Skeletal muscle cell (primary cell): ENCODE measurements at places on chromosomes 6 and 20.

DNA sequence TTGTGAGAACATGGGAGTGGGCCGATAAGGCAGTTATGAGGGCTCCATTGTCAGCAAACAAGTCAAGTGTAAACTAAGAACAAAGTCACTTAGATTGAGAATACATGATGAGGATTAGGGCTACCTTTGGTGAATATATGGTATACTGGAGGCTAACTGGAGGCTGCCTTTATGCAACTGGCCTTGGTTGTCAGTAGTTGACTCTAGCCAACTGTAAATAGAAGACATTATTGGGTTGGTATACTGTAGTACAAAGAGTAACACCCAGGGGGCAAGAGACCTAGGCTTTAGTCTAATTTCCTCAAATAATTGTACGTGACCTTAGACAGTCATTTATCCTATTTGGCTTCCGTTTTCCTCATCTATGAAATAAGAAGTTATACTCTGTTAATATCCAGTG is 235.2 kb downstream of the ARID1B start:
- DNase-seq: no peak

DNA sequence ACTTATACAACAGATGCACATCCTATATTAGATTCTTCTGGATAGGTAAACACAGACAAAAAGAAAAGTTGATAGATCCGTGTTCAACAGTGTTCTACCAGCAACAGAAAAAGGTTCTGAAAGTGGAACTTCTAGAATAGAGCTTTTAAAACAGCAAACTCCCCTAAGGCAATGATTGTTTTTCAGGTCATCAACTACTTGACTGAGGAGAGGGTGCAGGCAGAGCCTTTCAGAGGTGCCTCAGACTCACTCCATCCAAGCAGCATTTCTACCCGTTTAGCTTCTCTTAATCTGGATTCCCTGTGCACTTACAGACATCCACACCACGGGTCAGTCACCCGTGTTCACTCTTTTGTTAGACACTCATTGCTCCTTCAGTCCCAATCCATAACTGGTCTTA is 28.9 kb downstream of the FYN start:
- no peak for DNase-seq

DNA sequence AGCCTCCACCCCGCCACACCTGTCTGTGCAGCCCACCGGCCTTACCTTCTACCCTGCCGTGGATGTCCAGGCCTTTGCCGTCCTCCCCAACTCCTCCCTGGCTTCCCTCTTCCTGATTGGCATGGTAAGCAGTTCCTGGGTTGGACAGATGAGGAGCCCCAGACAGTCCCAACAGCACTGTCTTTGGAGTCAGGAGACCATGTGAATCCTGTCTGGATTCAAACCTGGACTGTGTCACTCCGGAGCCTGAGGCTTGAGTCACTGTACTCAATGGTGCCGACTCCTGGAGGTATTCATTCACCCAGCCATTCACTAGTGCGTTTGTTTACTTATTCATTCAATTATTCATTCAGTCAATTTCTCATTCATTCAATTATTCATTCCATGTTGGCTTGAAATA is 20.0 kb upstream of the LBP start:
- DNase-seq: no peak

DNA sequence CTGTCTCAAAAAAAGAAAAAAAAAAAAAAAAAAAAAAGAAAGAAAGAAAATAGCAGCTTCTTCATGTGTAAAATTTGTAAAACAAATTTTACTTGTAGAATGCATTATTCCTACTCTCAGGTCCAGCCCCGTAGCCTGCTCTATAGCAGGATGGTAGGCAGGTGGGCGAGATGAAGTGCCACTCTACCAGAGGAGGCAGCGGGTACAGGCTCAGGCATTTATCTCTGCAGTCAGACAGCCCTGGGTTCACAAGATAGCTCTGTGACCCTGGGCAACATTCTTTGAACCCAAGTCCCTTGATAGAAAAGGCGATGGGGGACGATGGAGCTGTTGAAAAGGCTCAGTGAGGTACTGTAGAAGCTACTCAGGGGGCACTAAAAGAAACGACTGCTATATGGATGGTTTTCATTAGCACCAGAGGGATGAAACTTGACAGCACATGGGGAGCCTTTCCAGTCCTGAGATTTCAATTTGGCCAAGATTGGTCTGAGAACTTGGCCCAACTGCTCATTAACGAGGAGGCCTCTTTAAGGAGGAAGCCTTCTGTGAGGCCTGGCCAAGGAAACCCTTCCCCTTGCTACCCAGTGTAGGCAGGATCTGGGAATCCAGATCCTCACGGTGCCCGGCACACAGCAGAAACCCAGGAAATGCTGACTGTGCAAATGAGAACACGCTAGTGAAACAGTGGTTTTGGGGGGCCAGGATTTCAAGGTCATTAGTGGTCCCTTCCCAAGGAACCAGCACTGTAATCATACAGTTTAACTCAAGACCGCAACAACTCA is 63.1 kb downstream of the MYH7B start:
- no peak for DNase-seq

GRCh38 chr6:111916747-111917146 is 43.5 kb upstream of the FYN start:
- no peak for DNase-seq

GRCh38 chr6:13177664-13178063 is 150.7 kb downstream of the TBC1D7 start:
- no peak for DNase-seq

DNA sequence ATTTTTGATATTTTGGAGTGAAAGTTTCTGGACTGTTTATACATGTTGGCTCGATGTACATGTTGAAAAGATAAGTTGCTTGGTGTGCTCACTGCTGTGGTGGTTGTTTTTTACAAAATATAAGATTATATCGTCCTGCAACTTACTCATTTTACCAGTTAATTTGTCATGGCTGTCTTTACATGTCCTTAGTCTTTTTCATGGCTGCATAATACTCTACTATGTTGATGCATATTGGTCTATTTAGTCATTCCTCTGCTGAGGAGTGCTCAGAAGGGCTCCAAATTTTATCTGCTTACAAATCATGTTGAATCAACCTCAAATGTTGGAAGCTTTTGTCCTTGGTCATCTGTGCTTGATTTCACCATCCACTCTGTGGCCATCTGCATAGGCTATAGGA is 164.6 kb downstream of the BCKDHB start:
- no peak for DNase-seq

DNA sequence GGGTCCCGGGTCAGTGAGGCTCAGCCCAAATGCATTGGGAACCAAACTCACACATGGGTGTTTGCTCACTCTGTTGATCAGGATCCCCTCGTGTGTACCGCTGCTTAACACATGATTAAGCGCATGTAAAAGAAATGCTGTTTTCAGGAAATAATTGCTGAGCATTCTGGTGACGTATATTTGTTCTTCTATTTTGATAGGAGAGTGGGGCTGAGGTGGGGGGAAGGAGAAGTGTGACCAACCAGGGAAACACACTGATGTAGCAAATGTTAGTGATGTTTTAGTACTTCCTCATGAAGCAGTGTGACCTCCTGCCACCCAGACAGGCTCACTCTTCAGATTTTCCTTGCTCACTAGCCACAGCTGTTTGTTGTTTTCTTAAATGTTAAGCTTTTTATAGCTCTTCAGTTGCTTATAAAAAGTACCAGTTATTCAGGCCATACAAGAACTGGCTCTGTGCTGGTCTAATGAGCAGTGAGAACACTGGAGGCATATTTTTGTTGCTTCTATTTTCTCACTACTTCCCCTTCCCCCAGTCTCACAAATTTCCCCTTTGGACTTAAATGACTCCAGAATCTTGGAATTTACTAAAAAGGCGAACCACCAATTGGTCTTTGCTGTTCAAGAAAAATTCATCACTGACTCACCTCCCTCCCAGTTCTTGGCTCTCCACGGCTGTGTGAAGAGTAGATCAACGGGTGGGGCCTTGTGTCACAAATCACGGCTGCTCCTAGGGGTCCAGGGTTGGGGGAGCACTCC is 79.2 kb upstream of the BACH2 start:
- DNase-seq: peak; percentile 68

DNA sequence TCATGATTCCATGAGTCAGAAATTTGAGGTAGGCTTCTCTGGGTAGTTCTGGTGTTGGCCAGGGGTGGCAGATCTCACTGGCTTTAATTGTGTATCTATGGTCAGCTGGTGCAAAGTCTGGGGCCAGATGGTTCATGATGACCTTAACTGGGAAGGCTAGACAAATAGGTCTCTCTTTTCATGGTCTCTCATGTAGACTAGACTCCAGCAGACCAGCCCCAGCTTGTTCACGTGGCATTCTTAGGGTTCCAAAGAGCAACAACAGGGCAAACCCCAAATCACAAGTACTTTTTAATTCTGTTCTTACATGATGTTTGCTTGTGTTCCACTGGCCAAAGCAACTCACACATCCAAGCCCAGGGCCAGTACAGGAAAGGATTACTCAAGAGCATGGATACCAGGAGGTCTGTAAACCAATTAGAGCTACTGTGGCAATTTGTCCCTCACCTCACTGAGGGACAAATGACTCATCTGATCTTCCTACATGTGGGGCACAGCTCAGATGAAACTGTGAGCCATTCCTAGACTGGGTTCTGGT is 79.5 kb upstream of the PBOV1 start:
- DNase-seq: peak; percentile 44

GRCh38 chr20:63896264-63897105 is 1.6 kb downstream of the DNAJC5 start:
- DNase-seq: no peak

GRCh38 chr6:112114577-112115223 is 27.3 kb downstream of the FAM229B start:
- DNase-seq: no peak

- no peak for DNase-seq
These were observed 70.2 kb downstream of the TNFRSF21 start for GRCh38 chr6:47239546-47239945.

GRCh38 chr20:35615667-35616464 is at the start of gene SPAG4:
SPAG4 (plus strand) TSS chr20:35615829; CDS start chr20:35616004, 175 bp downstream.
- peak; percentile 25 for DNase-seq
